Activated CD4-positive, alpha-beta memory T cell treated with anti-CD3 and anti-CD28 coated beads for 36 hours (primary cell): ENCODE measurements at places on chromosomes 6 and 20. TPM values are rescaled to one million over a fixed set of nuclear protein-coding genes. Genes with fewer than 3 reads are reported as not detected.

The SLCO4A1 gene
- 30.7 TPM for total RNA-seq

The PLCB1 gene
- 3.9 TPM for total RNA-seq

DNA sequence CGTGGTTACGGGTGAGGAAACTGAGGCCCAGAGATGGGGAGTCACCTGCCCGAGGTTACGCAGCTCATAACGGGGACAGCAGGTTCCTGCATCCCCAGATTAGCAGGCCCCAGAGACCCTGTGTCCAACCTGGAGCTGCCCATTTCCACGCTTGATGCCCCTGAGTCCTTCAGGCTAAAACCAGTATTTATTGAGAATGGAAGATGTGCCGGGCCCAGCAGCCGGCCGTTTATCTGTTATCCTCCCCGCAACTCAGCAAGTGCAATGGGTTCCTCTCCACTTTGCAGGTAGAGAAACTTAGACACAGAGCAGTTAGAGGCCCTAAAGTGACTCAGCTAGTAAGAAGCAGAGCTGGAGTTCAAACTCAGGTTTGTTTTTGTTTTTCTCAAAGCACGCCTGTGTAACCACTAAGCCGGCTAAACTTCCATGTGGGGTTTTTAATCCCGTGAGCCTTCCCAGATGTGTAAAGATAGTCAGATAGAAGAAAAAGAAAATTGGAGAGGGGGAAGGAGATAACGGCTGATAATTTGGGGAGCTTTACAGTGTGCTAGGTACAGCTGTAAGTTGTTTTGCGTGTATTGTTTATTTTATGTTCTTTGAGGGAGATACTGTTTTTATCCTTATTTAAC is 775 bp downstream of the PFDN4 start:
- peak; percentile 35 for DNase-seq
- no peaks in the 10 kb centered on the region for H3K36me3 ChIP-seq
- no peaks in the 10 kb centered on the region for H3K27me3 ChIP-seq
- peaks cover 51% of the 10 kb centered on the region for H3K4me1 ChIP-seq
- H3K4me3 ChIP-seq, result peak overlapping the region; percentile 86

DNA sequence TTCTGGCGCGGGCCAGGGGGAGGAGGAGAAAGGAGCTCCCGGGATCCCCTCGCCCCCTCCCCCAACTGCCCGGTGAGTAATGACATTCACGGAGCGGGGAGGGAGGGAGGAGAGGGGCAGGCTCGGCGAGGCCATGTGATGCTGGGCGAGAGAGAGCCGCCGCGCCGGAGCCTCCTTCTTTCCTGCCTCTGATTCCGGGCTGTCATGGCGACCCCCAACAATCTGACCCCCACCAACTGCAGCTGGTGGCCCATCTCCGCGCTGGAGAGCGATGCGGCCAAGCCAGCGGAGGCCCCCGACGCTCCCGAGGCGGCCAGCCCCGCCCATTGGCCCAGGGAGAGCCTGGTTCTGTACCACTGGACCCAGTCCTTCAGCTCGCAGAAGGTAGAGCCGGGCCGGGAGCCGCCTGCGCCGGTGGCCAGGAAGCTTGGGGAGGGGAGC is at the start of gene GDAP1L1:
GDAP1L1 (plus strand) TSS at position 178 of the 441 bp plus-strand sequence; CDS start at position 205, 27 bp downstream.
- H3K4me1 ChIP-seq, result peaks cover 4% of the 10 kb centered on the region
- H3K27ac ChIP-seq, result no peak within 1 kb of the TSS
- no peaks in the 10 kb centered on the region for H3K36me3 ChIP-seq
- no peak for DNase-seq
- H3K27me3 ChIP-seq, result peaks cover 22% of the 10 kb centered on the region

DNA sequence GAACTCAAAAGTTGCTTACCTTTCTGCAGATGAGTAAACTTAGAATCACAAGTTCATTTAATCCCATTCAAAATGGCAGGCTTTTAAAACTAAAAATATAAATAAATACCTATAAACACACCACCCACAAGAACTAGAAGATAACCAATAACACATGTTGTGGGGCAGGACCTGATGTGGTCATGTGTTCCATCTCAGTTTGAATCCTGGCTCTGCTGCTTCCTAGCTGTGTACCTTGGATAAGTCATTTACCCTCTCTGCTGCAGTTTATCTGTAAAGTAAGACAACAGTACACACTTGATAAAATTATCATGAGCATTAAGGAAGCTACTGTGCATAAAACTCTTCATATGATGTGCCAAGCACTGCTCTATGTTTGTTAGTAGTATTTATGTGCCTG is 22.0 kb downstream of the TRIM27 start:
- no peak overlapping the region for H3K4me3 ChIP-seq
- peaks cover 6% of the 10 kb centered on the region for H3K4me1 ChIP-seq
- H3K27ac ChIP-seq, result peak overlapping the region; percentile 15
- no peak for DNase-seq

The ARHGAP18 gene
- total RNA-seq, result 9.2 TPM

GRCh38 chr6:168385858-168386735 is 54.9 kb upstream of the SMOC2 start:
- no peaks in the 10 kb centered on the region for H3K27me3 ChIP-seq
- H3K36me3 ChIP-seq, result no peaks in the 10 kb centered on the region
- no peak overlapping the region for H3K27ac ChIP-seq
- no peak overlapping the region for H3K4me3 ChIP-seq
- no peaks in the 10 kb centered on the region for H3K4me1 ChIP-seq

The SLC22A3 gene
- total RNA-seq, result not detected

The RAMACL gene
- 0.31 TPM for total RNA-seq

DNA sequence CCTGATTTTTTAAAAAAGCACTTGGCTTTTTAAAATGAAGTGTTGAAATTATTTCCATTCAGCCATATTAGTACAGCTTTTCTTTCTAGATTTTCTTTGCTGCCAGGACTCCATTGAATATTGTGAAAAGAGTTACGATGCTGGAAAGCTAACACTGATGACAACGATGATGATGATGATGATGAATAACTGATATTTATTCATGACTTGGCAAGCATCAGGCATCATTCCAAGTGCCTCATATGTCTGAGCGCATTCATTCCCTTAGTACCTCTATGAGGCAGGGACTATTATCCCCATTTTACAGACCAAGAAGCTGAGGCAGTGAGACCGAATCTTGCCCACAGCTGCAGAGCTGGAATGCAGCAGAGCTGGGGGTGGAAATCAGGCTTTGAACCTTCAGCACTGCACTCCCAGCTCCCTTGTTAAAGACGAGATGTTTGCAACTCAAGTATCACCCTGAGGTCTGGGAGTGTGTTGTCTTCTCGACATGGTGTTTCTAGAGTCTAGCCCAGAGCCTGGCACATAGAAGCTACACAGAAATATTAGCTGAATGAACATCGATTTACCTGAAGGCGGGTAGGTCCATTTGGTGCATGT is 85.5 kb upstream of the FRMD1 start:
- H3K4me3 ChIP-seq, result no peak overlapping the region
- H3K27me3 ChIP-seq, result peaks cover 6% of the 10 kb centered on the region
- no peak overlapping the region for H3K27ac ChIP-seq
- DNase-seq, result no peak
- no peaks in the 10 kb centered on the region for H3K4me1 ChIP-seq
- H3K36me3 ChIP-seq, result no peaks in the 10 kb centered on the region

- peak overlapping the region; percentile 98 for H3K27ac ChIP-seq
- peaks cover 6% of the 10 kb centered on the region for H3K4me1 ChIP-seq
- peak; percentile 98 for DNase-seq
- peak overlapping the region; percentile 97 for H3K4me3 ChIP-seq
Measured at GRCh38 chr6:29649701-29650673, 6.9 kb upstream of the MOG start.

The MYLK2 gene
- total RNA-seq, result 0.27 TPM

GRCh38 chr6:92608751-92609150 is 810.6 kb downstream of the EPHA7 start:
- H3K4me3 ChIP-seq, result no peak overlapping the region
- H3K27ac ChIP-seq, result no peak overlapping the region
- no peaks in the 10 kb centered on the region for H3K27me3 ChIP-seq
- no peaks in the 10 kb centered on the region for H3K36me3 ChIP-seq
- DNase-seq, result no peak
- no peaks in the 10 kb centered on the region for H3K4me1 ChIP-seq

- no peak overlapping the region for H3K27ac ChIP-seq
- H3K36me3 ChIP-seq, result no peaks in the 10 kb centered on the region
- peaks cover 21% of the 10 kb centered on the region for H3K4me1 ChIP-seq
- H3K4me3 ChIP-seq, result no peak overlapping the region
- no peaks in the 10 kb centered on the region for H3K27me3 ChIP-seq
Measured at GRCh38 chr6:134630508-134631121, 312.7 kb upstream of the SGK1 start.

The SPATS1 gene
- not detected for total RNA-seq

DNA sequence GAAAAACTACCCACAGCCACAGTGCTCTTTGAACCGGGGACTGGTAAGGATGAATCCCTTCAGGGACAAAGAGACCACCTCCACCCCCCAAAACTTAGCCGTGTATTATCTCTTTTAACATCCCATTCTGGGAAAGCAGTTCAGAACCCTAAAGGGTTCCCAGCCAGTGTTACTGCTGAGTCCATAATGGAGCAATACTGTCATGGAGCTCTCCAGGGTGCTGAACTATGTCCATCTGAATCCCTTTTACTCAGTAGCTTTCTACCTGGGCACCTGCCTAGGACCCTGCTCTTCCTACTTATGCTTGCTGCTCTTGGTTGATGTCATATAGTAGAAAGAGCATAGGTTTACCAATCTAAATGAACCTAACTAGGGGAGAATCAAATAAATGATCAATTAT is 22.3 kb upstream of the SAYSD1 start:
- DNase-seq, result peak; percentile 39
- H3K27me3 ChIP-seq, result peaks cover 18% of the 10 kb centered on the region
- no peak overlapping the region for H3K27ac ChIP-seq
- H3K4me3 ChIP-seq, result no peak overlapping the region
- H3K4me1 ChIP-seq, result no peaks in the 10 kb centered on the region

The PAK5 gene
- total RNA-seq, result not detected

DNA sequence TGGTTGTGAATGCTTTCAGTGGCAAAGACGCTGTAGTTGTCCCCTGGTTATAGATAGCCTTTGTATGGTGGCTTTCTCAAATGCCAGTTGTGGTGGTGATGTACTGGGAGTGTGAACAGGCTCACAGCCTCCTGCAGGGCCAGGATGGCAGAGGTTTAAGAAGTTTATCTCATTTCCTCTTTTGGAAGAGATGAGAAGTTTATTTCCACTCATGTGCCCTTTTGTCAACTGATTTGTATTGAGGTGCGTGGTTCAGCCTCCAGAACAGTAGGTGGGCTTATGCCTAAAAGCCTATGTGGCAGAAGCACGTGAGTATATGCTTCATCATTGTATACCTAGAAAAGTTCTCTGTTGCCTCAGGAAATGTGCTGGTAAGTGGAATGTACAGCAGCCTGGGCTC is 13.7 kb upstream of the ZFP57 start:
- no peak for DNase-seq
- H3K4me1 ChIP-seq, result no peaks in the 10 kb centered on the region
- H3K4me3 ChIP-seq, result no peak overlapping the region
- H3K36me3 ChIP-seq, result peaks cover 2% of the 10 kb centered on the region

DNA sequence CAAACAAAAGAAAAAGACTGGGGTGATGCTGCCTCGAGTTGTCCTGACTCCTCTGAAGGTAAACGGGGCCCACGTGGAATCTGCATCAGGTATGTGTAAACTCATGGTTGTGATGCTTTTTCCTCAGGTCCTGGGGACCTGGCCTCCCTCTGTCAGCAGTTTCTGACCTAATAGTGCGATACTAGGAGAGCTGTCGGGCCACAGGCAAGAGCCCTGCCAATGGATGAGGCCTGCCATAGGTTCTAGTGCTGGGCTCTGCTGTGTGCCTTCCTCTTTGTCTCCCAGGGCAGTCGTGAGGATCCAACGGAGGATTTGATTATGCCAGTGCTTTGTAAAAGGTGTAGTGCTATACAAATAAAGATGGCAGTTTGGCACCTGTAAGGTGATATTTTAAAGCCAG is 71.2 kb downstream of the ASXL1 start:
- peaks cover 5% of the 10 kb centered on the region for H3K4me1 ChIP-seq
- peaks cover 62% of the 10 kb centered on the region for H3K36me3 ChIP-seq
- H3K27me3 ChIP-seq, result no peaks in the 10 kb centered on the region
- no peak overlapping the region for H3K4me3 ChIP-seq
- peak overlapping the region; percentile 44 for H3K27ac ChIP-seq
- no peak for DNase-seq

DNA sequence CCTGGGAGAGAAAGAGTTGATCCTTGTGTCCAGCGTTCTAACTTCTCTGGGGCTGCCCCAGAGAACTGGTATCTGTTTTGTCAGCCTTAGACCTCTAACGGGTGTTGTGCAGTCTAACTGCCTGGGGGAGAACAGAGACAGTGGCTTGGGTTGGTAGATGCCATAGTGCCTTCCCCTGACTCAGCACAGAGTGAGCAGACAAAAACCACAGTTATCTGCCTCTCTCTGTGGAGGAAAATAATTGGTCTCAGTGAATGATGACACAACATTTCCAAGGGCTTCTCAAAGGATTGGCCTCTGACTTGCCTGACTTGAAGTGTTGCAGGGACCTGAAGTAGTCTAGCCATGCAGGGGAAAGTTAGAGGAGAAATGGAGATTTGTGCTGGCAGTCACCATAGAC is 226.2 kb upstream of the MAN1A1 start:
- peaks cover 5% of the 10 kb centered on the region for H3K36me3 ChIP-seq
- no peak overlapping the region for H3K4me3 ChIP-seq
- no peak for DNase-seq
- no peaks in the 10 kb centered on the region for H3K4me1 ChIP-seq
- no peak overlapping the region for H3K27ac ChIP-seq
- H3K27me3 ChIP-seq, result peaks cover 5% of the 10 kb centered on the region

- no peak overlapping the region for H3K4me3 ChIP-seq
- peaks cover 40% of the 10 kb centered on the region for H3K4me1 ChIP-seq
- DNase-seq, result no peak
- no peaks in the 10 kb centered on the region for H3K27me3 ChIP-seq
- H3K27ac ChIP-seq, result no peak overlapping the region
- peaks cover 33% of the 10 kb centered on the region for H3K36me3 ChIP-seq
Measured at GRCh38 chr6:143135325-143135724, 74.6 kb downstream of the AIG1 start.

GRCh38 chr6:156850353-156850752 is 73.2 kb downstream of the ARID1B start:
- no peak for DNase-seq
- H3K4me3 ChIP-seq, result no peak overlapping the region
- no peaks in the 10 kb centered on the region for H3K27me3 ChIP-seq
- H3K4me1 ChIP-seq, result peaks cover 85% of the 10 kb centered on the region

DNA sequence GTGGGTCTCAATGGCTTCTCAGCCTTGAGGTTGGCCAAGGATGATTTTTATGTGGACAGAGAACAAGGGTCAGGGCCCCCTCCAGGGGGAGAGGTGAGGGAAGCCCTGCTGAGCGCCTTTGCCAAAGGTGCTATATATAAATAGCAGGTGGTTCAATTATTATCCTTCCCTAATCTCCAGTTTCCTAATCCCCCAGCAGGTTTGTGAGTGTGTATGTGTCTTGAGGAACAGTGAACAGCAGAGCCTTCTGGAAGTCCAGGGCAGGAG is 3.2 kb upstream of the SIRPA start:
- no peak for DNase-seq
- no peak overlapping the region for H3K4me3 ChIP-seq
- H3K4me1 ChIP-seq, result no peaks in the 10 kb centered on the region
- H3K27ac ChIP-seq, result no peak overlapping the region
- peaks cover 41% of the 10 kb centered on the region for H3K27me3 ChIP-seq

The PRKN gene
- 0.82 TPM for total RNA-seq

The BANF2 gene
- total RNA-seq, result not detected

The GABRR1 gene
- total RNA-seq, result not detected

GRCh38 chr20:38315290-38315966 is 11.5 kb downstream of the BPI start:
- H3K27ac ChIP-seq, result no peak overlapping the region
- H3K27me3 ChIP-seq, result peaks cover 21% of the 10 kb centered on the region
- H3K36me3 ChIP-seq, result no peaks in the 10 kb centered on the region
- no peak overlapping the region for H3K4me3 ChIP-seq
- H3K4me1 ChIP-seq, result no peaks in the 10 kb centered on the region
